ENCODE measurements at places on chromosomes 16 and 17.

DNA sequence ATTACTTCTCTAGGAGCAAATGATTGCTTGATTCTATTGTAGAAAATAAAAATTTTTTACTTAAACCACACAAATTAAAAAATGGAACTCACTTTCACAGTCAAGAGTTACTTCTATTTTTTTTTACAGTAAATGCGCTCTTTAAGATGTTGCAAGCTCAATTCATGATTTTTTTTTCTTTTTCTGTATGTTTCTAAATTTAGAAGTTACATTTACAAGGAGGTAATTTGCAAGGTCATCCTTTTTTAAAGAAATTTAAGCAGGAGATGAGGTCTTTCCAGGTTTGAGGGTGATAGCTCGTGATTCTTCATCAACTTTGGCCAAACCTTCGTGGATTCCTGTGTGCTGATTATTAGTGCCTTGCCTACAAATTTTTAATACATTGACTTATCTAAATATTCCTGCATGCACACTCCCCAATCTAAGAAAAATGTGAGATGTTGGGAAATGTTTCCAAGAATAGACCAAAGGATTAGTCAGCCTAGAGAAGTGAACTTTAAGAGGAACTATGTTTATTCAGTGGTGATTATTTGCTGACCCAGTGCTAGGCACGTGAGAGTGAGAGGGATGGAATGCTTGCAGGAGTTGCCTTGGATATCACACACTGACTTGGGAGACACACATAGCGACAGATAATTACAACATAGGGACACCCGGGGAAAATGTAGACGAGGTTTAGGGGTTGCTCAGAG lies 429.8 kb downstream of the MAF start:
- DNase-seq = no peak

GRCh38 chr17:82493226-82493781 lies 26.2 kb upstream of the FOXK2 start:
- no peak for DNase-seq

DNA sequence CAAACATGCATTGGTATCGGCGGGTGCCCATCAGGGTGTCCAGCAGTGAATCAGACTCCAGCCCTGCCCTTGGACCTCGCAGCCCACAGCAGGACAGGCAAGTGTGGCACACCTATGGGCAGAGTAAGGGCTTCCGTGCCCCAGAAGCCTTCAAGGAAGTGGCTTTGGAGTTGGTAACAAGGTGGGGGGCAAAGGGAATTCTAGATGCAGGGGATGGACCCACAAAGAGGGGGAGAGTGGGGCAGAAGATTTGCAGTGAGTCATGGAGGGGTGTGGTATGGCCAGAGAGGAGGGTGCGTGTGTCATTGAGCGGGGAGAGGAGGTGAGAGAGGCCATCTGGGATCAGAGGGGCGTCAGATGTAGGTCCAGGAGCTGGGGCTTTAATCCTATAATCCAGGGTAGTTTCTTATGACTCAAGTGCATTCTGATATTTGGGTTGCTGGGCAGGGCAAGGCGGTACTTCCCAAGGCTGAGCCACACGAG lies 8.5 kb upstream of the SPNS2 start:
- no peak for DNase-seq

DNA sequence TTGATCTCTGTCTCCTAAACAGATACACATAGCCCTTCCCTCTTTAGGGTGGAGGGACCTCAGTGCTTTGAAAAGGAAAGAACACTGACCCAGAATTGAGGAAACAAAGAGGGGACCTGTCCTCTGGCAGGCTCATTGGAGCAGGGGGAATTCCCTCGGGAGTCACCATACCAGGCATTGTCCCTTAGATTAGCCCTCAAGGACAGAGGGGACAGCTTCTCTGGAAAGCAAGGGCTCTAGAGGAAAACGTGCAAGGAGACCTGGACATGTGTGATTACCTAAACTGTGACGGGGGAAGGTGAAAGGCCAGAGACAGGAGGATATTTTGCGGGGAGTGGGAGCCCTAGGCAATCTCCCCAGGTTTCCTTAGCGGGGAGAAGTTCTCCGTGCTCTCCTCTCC lies 7.6 kb upstream of the FZD2 start:
- no peak for DNase-seq

- no peak for DNase-seq
Measured at GRCh38 chr16:49602201-49602975, 228.8 kb downstream of the C16orf78 start.

- peak; percentile 28 for DNase-seq
Measured at GRCh38 chr17:17161759-17162158, 44.4 kb downstream of the PLD6 start.

DNA sequence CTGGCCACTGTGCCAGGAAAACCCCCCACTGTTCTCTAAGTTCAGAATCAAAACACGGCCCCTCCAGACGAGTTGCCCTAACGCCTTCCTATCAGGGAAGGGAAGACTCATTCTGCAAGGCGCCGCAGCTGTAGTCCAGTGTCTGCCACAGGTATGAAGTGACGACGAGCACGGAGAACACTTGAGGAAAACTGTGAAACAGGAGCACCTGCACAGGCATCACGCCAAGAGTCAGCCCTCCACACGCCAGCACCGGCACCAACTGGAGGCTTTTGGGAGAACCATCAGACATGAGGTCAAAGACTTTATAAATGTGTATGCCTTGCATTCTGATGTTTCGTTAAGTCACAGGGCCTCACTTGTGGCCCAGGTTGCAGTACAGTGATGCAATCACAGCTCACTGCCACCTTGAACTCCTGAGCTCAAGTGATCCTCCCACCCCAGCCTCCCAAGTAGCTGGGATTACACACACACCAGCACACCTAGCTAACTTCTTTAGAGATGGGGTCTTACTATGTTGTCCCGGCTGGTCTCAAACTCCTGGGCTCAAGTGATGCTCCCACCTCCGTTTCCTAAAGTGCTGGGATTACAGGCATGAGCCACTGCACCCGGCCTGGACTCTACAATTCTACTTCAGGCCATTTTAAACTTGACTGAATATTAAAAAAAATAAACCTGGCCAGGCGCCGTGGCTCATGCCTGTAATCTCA lies 22.9 kb downstream of the KLHDC4 start:
- DNase-seq = no peak

DNA sequence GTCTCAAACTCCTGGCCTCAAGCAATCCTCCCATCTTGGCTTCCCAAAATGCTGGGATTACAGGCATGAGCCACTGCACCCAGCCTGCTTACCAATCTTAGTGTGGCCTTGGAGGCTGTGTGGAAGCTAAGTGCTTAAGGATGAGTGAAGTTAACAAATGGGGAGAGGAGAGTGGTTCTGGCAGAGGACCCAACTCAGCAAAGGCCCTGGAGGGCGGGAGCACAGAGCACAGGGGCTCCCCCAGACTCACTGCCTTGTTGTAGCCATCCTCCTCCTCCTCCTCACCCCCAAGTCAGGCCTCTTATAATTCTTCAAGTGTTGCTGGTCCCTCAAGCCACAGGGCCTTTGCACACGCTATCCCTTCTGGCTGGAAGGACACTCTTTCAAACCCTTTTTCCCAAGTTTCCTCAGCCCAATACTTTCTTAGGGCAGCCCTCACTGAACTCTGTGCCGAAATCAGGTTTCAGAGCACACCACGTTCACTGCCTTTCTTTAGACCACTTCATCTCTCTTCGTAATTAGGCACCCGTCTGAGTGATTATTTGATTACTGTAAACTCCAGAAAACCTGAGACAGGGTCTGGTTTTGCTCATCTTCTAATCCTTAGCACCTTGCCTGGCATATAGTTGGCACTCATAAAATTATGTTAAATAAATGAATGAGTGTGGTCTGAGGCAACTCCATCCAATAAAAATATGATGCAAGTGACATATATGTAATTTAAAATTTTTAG lies 23.4 kb downstream of the NGFR start:
- DNase-seq = no peak

- peak; percentile 44 for DNase-seq
Measured at GRCh38 chr17:81241648-81242420, 2.7 kb downstream of the NDUFAF8 start.

DNA sequence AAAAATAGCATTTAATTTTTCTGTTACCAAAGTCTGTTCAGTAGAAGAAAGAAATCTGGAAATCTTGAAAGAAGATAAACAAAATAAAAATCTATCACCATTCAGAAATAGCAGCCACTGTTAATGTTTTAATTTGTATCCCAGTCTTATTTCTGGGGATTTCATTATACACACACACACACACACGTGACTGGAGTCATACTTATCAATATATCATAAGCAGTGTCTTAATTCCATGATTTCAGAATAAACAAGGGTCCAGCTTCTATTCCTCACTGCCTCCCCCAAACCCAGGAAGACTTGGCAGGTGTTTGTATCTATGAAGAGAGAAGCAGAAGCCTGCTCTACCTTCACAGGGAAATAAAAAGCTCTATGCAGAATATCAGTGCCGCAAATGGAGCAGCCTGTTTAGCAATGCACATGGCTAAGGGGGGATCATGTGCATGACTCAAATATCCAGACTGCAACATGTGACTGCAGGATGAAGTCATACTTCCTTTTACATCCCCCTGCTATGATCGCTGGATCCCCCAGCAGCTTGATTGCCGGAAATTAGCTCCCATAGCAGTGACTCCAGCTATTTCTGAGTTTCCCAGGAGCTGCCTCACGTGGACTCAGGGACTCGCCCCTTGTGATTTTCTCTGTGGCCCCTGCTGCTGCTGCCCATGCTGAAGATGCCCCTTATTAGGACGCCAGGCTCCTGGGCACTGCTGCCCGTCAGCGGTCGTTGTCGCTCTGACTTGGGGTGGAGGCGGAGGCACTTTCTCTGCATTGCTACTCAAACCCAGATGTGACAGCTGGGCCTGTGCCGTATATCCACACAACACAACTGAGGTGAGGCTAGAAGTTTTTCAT lies 341.0 kb downstream of the CPPED1 start:
- no peak for DNase-seq

- no peak for DNase-seq
Measured at GRCh38 chr16:86986809-86987487, 330.2 kb downstream of the C16orf95 start.
